ENCODE measurements at places on chromosomes 11 and 22.

GRCh38 chr22:25573841-25574240 is 9.4 kb downstream of the GRK3 start:
- DNase-seq, result no peak

GRCh38 chr11:59841514-59841913 is 3.8 kb downstream of the CBLIF start:
- DNase-seq, result no peak

DNA sequence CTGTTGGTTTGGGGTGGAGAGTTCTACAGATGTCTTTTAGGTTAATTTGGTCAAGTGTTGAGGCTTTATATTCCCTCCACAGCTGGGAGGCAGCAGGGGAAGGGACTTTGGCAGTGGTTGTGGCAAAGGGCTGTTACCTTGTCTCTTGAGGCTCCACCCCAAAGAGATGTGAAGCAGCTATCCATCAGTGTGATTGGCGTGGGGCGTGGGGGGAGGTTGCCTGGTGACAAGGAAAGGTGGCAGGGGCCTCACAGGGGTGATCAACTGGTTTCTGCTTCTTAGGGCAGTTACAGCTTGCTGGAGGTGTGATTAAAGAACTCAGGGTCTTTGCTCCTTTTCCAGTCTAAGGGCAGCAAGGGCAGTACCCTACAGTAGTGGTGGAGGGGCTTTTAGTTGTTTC is 59.3 kb downstream of the FANCF start:
- no peak for DNase-seq

DNA sequence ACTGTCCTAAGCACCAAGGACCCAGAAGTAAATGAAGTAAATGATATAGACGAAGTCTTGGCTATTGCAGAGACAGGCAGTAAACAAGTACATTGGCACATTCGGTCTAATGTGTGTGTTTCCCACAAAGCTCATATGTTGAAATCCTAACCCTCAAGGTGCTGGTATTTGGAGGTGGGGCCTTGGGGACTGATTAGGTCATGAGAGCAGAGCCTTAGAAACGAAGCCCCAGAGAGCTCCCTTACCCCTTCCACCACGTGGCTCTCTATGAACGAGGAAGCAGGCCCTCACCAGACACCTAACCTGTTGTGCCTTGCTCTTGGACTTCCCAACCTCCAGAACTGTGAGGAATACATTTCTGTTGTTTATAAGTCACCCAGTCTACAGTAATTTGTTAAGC is 14.9 kb downstream of the CLMP start:
- no peak for DNase-seq

- no peak for DNase-seq
Observed at GRCh38 chr11:5288906-5289550, 12.7 kb downstream of the OR51B4 start.

- DNase-seq, result no peak
Observed at GRCh38 chr11:380996-381395, 11.7 kb downstream of the B4GALNT4 start.
